ENCODE measurements at places on chromosomes 2 and 18.
A peak's percentile ranks its signal among the peaks of the same experiment; 100 is the strongest.

DNA sequence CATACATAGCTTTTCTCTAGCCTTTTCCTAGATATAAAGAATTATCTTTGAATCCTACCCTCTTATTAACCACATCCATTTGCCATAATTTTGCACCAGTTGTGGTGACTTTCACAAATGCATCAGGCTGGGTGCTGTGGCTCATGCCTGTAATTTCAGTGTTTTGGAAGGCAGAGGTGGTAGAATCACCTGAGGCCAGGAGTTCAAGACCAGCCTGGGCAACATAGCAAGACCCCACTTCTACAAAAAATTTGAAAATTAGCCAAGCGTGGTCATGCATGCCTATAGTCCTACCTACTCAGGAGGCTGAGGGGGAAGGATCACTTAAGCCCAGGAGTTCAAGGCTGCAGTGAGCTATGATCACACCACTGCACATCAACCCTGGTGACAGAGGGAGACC, 672.4 kb upstream of the CHAC2 start:
- ATAC-seq = no peak

DNA sequence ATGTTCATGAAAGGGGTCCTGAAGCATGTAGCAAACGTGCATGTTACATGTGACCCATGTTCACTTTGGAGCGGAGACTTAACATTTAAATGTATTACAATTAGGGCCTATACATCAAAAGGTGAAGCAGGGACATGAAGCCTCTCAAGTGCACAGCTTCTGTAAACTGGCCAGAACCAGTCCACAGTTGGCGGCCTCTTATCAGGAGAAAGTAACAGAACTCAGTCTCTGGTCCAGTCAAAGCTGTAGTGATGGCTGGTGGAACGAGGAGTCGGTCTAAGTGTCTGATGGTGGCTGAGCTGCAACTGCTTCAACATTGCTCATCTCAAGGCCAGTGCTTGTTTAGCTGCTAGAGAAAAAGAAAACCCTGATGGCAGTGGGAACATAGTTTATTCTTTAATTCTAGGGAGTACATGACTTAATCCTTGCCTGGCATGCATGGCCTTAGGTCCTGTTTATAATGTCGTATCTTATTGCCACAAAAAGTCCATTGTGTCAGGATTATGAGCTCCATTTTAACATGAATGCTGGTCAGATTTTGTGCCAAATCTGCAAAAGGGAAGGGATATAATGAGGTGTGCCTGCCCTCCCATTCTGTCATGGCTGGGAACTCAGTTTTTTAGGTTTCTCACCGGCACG, 22.2 kb upstream of the YES1 start:
- ATAC-seq = no peak

GRCh38 chr2:219525533-219526232, 11.4 kb downstream of the ASIC4 start:
- no peak for ATAC-seq

GRCh38 chr2:45909677-45910191, 258.3 kb downstream of the PRKCE start:
- ATAC-seq = no peak

DNA sequence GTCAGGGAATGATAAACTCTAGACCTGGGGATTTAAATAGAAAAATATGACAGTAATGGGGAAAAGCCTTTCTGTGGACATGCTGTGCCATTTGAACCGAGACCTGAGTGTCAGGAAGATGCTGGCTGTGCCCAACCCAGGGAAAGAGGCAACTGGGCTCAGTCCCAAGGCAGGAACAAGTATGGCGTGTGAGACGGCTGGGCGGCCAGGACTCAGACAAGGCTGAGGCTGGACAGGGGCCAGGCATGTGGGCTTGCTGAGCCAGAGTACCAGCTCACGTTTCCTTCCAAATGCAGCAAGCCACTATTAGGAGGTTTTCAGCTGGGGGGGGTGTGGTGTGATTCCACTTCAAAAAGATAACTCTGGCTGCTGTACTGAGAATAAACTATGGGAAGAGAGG, 92.4 kb downstream of the INPP5D start:
- no peak for ATAC-seq

DNA sequence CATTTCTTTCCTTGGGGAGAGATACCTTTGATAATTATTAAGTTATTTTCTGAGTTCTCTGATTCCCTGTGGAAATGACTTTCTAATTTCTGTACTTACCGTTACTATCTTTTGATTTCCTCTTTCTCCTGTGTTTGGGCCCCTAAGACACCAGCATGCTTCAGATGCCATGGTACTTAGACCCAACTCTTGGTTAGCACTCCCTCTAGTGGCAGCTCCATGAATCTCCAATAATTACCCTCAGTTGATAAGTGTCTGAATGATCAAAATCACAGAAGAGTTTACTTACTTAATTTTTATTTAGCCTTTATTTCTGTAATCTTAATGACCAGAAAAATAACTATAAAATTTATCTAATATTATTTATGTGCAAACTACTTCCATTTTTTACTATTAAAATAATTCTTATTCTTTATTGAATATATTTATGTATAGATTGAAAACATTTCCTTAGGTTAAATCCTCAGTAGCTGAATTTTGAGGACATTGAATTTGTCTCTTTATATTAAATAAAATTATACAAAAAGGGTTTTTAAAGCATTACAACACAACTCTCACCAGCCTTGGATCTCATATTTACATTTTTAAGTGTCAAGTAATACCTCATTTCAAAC, 300.4 kb downstream of the KCNS3 start:
- peak; percentile 44 for ATAC-seq

- no peak for ATAC-seq
Measured at GRCh38 chr2:3386448-3386958, 7.0 kb downstream of the TRAPPC12 start.

- ATAC-seq = no peak
Measured at GRCh38 chr2:188787021-188787657, 187.0 kb upstream of the COL3A1 start.

DNA sequence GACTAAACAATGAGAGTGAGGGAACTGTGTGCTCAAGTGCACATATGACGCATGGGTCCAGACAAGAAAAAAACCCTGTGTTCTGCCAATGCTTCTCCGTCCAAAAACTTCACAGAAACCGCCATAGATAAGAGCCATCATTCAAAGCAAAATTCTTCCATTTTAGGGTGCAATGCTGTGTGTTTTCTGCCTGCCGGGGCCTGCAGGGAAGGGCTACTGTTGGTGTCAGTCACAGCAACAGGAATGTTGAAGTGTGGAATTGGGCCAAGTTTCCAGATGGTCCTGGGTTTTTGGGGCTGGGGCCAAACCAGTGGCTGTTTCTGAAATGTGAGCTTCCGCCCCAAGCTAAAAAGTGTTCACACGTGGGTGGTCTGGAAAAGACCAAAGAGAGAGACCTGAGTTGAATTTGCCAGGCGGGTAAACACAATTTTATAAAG, 677 bp upstream of the MC2R start:
- ATAC-seq = no peak

DNA sequence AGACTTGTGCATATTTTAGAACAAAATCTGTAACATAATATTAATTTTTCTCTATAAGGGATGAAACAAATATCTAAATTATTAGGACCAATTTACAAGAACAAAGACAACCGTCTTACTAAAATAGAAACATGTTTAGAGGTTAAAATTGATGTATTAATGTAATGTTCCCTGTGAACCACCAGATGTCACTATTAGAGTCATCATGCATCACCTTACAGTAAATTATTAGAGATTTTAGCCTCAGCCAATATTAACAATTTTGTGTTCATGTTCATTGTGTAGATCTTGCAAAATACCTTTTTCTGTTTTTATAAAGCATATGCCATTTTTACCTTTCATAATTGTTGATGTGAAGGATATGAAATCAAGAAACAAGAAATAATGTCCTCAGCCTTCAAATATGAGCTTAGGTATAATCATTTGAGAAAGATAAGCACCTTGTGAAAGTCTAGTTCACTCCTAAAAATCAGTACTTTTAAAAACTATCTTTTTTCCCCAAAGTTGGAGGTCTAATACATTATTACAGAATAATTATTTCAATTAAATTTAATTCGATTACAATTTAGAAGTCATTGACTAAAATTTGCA, 344.3 kb upstream of the KCNH7 start:
- ATAC-seq = no peak

DNA sequence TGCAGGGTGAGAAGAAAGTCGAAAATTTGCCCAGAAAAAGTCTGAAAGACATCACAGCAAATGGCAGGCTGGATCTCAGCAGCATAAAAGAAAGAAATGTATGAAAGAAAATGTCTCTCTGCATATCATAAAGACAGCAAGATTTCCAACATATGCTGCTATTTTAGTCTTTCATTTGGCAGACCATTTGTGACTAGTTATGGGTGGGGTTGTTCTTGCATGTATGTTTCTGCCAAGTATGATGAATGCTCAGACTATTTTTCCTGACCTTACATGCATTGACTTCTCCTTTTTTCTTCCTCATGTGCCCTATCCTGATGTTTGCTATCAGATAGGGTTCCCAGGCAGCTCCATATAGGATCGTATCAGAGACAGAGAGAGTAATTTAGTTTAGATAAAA, 58.5 kb upstream of the PARD3B start:
- peak; percentile 18 for ATAC-seq

DNA sequence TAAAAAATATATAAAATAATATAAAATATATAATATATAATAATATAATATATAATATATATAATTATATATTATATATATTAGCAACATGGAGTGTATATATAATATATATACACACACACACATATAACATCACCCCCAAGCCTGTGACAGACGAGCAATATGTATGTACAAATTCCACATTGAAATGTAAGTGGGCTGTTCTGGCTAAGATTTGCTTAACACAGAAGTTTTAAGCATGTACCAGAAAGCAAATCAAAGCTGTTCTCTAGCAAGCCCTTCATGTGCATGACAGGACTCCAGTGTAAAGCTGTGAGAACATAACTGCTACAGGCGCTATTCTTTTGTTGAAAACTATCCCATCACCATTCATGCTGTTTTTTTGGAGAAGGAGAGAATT, 261.7 kb upstream of the TNP1 start:
- no peak for ATAC-seq

- ATAC-seq = no peak
Measured at GRCh38 chr2:200615247-200615646, 29.4 kb downstream of the AOX1 start.

DNA sequence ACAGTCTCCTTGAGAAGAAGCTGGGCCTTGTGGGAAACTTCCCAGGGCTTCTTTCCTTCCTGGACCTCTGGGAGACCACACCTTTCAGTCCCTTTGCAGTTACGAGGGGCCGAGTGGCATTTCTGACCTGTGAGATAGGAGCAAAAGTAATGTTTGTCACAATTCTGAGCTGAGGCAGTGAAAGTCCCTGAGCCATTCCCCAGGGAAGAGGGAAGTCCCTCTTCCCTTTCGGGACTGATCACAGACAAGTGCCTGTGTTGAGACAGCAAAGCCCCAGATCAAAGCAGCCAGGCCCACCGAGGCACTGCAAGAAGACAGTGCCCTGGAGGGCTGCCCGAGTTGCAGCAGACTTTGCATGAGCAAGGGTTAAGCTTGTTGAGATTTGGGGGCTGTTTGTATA, 41.9 kb downstream of the RHOB start:
- ATAC-seq = no peak

GRCh38 chr2:204824751-204825453, 279.6 kb downstream of the PARD3B start:
- ATAC-seq = peak; percentile 25

GRCh38 chr18:51128533-51128932, 68.9 kb downstream of the MEX3C start:
- no peak for ATAC-seq

GRCh38 chr18:46920067-46920466, 2.7 kb downstream of the KATNAL2 start:
- ATAC-seq = no peak

DNA sequence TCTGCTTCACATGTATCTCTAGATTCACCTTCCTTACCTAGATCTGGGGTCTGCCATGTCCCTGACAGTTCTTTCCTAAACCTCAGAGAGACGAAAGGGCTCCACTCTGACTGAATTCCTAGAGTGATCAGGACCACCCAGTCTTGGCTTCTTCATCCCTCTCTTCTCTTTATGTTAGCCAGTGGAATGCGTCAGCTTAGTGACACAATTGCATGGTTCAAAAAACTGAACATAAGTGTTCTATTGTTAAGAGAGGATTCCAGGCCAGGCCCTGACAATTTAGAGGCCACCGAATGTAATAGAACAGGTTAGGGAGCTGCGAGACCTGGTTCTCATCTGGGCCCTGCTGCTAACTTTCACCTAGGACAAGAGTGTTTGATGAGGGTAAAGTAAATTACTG, 10.0 kb downstream of the PRELID3A start:
- no peak for ATAC-seq

GRCh38 chr18:79309614-79310358, 85.9 kb upstream of the NFATC1 start:
- peak; percentile 90 for ATAC-seq

- ATAC-seq = no peak
Measured at GRCh38 chr2:221448844-221449390, 123.2 kb downstream of the EPHA4 start.

DNA sequence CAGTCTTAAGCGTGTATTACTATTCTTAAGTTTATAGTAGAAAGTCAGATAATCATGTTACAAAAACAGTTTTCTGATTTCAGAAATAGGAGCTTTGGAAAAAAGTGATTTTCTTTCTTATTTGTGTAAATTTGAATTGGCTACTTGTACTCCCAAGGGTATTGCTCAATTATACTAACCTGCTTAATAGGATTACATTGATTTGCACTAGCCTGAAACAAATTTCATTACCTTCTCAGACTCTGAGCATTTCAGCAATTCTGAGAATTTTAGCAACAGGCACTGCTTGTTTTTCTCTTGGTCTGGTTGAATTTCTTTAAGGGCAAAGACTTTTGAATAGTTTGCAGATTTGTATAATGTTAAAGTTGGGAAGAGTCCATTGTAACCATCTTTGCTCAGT, 87.2 kb upstream of the NXPH2 start:
- ATAC-seq = no peak

DNA sequence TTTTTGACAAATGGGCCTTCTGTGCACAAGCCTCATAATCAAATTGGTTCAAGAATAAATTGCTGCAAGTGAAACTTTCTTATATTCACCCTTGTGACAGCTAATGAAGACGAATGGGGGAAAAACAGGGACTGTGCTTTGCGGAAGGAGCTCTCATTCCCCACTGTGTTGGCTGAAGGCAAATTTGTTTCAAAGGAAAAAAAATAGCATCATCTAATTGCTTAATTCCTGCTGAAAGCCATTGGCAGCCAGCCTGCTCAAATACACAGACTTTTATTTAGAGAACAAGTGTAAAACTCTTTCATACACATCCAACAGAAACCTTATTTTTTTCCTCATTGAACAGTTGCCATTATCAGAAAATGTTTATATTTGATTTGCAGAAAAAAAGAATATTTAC, 172.3 kb downstream of the ARL6IP6 start:
- peak; percentile 46 for ATAC-seq

- ATAC-seq = no peak
Measured at GRCh38 chr18:73509460-73509859, 638.2 kb downstream of the FBXO15 start.

- ATAC-seq = no peak
Measured at GRCh38 chr2:579961-580360, 97.2 kb downstream of the TMEM18 start.

DNA sequence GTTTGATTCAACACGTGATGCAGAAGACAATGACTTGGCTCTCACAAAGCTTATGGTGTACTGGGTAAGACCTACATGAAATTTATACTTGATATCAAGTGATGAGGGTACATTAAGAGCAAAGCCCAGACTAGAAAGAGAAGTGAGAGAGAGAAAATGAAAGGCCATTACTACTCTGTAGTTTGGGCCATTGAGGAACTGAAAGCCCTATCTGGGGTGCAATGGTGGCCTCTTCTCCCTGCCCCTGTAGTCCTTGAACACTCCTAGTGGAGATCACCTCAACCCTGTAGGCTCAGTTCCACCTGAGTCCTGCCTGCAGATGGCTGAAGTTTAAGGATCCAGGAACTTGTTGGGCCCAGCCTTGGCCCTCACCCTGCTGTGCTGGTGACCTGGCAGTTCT, 569.8 kb upstream of the MEX3C start:
- no peak for ATAC-seq
